ENCODE measurements at places on chromosomes 3 and 15.

DNA sequence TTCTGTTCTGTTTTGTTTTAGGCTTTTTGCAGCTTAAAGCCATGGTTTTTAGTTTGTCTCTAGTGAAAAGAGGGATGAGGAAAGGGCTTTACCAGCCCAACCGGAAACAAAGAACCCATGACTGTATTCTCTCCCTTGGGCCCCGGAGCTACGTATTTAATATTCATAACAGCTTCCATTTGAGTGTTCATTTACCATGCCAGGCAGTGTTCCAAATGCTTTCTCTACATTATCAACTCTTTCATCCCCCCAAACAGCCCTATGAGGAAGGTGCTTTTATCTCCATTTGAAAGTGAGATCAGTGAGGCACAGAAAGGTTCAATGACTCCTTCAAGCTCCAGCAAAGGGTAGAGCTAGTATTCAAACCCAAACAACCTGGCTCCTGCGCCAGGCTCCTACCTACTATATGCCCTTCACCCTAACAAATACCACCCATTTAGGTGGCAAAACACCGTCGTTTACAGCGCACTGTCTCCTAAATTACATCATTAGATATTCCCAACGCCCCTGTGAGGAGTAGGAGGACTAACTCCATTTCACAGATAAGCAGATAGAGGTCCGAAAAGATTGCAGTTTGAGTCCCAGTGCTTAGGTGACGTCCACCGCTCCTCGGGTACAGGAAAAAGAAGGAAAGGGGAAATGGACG lies 27.9 kb downstream of the GTPBP8 start:
- peak; percentile 2 for DNase-seq

DNA sequence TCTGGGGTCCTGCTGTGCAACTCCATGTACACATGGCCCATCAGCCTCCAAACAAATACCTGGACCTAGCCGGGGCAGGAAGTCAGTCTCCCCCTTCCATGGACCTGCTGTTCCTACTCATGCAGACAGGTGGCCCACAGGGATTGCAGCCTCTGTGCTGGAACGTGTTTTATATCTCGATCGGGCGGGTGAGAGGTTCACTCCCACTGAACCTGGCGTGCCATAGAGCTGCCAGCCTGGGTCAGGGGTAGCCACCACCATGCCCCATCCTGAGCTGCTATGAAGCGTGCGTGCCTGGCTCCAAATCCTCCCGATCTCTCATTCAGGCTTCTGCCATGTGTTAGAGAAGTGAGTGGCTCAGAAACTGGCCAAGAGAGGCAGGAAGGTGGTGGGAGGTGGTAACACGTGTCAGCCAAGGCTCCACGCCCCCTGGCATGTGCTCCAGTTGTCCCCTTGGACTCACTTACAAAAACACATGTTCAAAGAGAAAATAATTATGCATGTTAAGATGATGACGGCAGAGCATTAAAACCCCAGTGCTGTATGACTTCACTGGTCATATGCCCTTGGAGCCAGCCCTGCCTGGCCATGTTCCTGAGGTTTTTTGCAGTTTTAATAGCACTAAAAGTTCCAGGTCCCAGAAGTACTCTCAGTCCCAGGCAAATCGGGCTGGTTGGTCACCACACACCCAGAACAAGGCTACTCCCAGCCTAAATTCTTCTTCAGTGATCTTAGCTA lies 30.6 kb downstream of the CTSH start:
- DNase-seq = no peak

- no peak for DNase-seq
These were observed 430.6 kb downstream of the FOXP1 start for GRCh38 chr3:71152892-71153265.

DNA sequence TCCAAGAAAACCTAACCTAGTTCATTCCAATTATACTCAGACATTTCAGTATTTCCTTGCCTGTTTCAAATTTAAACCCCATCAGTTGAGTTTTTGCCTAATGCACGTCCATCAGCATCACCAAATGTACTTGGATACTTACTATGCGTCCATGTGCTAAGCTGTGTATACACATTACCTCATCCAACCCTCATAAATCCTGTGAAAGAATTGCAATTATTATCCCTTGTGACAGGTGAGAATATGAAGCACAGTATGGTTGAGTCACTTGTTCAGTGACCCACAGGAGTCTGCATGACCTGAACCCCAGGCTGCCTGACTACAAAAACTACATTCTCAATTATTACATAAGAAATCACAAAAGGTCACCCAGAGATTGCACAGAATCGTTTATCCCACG lies 2.5 kb downstream of the OR5K2 start:
- DNase-seq = no peak

GRCh38 chr15:68055224-68055705 lies 1.1 kb downstream of the PIAS1 start:
- peak; percentile 16 for DNase-seq

- no peak for DNase-seq
These were observed 518.8 kb downstream of the MECOM start for GRCh38 chr3:169144731-169145130.

DNA sequence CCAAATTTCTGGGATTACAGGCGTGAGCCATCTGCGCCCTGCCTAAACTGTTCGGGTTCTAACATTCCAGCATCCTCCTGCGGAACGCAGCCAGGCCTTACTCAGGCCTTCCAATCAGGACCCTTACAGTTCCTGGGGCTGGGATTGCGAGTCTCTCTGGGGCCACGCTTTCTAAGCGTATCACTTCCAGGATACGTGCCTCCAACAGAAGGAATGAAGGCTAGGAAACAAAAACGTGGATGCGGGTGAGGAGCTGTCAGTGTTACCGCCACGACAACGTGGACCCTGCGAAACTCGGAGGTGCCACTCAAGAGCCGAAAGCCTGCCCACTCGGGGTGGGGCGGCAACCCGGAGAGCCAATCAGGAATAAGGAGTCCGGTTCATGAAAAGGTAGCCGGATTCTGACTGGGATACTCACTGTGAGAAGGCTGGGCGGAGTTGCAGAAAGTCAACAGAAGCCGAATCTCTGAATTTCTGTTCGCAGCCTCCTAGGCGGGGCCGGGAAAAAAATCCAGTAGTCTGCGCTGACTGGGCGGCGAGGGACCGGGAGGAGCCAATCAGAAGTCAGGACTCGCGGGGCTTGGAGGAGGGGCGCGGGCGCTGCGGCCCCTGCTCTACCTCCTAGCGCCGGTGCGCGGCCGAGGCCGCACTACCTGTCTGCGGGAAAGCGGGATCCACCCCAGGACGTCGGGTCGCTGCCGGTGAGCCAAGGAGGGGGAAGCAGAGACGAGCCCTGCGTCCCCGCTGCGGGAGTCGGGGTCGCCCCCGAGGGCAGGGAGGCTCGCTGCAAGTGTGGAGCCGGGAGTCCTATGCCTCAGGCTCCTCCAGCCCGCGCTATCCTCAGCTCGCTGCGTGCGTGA lies at the start of gene HYKK:
HYKK (plus strand) TSS at position 607 of the 860 bp plus-strand sequence. CDS start 5,512 bp downstream, outside the sequence.
- DNase-seq = peak; percentile 86

All from NCI-H1092 treated with DMSO at 0.1 percent for 48 hours (cell line).